ENCODE measurements at places on chromosomes 2 and 18. TPM values are rescaled to one million over a fixed set of nuclear protein-coding genes. Genes with fewer than 3 reads are reported as not detected.

DNA sequence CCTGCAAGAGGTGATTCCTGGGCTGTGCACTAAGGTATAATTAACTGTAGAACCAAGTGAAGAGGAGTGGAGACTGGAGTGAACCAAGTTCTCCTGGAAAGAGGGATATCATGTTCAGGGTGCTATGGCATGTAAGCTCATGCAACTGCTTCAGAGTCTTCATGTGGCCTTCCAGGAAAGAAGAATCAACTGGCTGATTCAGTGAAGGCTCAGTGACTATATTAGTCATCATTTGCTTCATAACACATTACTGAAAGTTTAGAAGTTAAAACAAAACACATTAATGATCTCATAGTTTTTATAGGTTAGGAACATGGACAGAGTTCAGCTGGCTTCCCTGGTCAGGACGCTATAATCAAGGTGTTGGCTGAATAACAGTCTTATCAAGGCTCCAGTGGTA is 1200.8 kb upstream of the GYPC start:
- peak; percentile 66 for DNase-seq

DNA sequence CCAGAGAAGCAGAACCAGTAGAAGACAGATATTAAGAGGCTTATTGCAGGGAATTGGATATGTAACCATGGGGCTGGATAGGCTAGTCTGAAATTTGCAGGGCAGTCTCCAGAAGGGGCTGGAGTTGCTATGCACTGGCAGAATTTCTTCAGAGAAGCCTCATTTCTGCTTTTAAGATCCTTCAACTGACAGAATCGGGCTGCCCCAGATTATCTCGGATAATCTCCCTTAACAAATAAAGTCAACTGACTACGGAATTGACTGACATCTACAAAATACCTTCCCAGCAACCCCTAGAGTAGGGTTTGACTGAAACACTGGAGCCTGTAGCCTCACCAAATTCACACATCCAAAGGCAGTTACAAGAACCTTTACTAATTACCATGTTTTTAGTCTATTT is 136.4 kb downstream of the SOCS6 start:
- DNase-seq: no peak

Gene CERKL
- not detected for total RNA-seq

- no peak for DNase-seq
Measured at GRCh38 chr2:82665691-82666090, 1793.4 kb downstream of the SUCLG1 start.

- no peak for DNase-seq
Measured at GRCh38 chr18:54479365-54479764, 111.7 kb upstream of the DYNAP start.

- no peak for DNase-seq
Measured at GRCh38 chr2:224405841-224406370, 4.0 kb upstream of the FAM124B start.

Gene R3HDM1
- total RNA-seq: 7.8 TPM

DNA sequence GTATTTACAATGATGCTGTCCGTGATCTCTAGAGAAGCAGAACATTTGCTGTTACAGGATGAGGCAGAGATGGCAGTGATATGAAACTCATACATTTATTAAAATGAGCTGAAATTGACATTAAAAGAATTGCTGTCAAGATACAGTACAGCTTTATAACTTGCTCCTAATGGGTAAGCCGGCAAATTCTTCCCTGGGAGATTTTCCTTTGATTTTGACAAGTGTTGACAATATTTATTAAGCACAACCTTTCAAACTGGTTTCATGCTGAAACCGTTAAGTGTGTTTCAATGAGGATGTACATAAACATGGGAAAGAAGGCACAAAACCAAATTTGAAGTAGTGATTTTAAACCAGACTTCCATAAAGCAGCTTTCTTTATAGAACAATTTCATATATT is 45.5 kb downstream of the SPHKAP start:
- DNase-seq: no peak

Gene IL1R2
- total RNA-seq: not detected

DNA sequence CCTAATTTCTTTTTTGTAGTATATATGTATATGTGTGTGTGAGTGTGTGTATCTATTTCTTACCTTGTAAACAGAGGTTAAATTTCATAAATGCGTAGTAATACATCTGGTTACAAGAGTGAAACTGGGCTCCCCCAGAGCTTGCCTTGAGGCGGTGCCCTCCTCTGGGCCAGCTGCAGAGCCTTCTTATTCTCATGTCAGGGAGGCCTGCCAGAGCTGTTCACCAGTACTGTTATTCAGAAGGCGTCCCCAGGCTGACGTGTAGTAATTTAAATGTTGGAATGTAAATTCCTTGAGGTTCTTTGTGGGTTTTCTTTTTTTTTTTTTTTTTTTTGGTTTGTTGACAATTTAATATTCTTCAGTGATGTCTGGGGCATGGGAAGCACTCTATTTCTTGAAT is 11.2 kb downstream of the COPS8 start:
- DNase-seq: peak; percentile 77

GRCh38 chr2:157305723-157306110 is 19.9 kb downstream of the ERMN start:
- DNase-seq: peak; percentile 5

Gene ASAP2
- total RNA-seq: 26.9 TPM

Measured in IMR-90 (cell line).